ENCODE measurements at places on chromosomes 5 and 9. TPM values are rescaled to one million over a fixed set of nuclear protein-coding genes. Genes with fewer than 3 reads are reported as not detected.

Gene CTNNAL1
- total RNA-seq, result 235 TPM

Gene FASTKD3
- total RNA-seq, result 17.6 TPM

Gene HTR4
- not detected for total RNA-seq

Gene SLC6A18
- total RNA-seq, result not detected

Gene TRIM36
- total RNA-seq, result 1.2 TPM

Gene LHX6
- not detected for total RNA-seq

Gene HTR1A
- not detected for total RNA-seq

All from myometrial cell (primary cell).